ENCODE measurements at places on chromosomes 7 and 10. TPM values are rescaled to one million over a fixed set of nuclear protein-coding genes. Genes with fewer than 3 reads are reported as not detected.

DNA sequence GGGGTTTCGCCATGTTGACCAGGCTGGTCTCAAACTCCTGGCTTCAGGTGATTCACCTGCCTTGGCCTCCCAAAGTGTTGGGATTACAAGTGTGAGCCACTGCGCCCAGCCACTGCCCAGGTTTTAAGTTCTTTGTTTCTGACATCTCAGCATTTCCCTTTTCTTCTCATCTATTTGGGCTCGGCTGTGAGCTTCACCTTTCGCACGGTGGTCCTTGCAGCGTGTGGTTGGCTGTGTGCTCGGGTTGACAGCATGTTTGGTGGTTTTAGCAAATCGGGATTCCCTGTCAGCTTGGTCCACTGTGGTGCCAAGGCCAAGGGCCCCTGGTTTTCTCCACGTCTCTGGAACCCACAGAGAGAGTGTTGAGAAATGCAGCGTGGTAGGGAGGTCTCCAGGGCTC, 138.8 kb downstream of the DNAJB6 start:
- H3K4me1 ChIP-seq, result peaks cover 39% of the 10 kb centered on the region
- no peaks in the 10 kb centered on the region for H3K27me3 ChIP-seq
- no peak overlapping the region for H3K4me3 ChIP-seq
- H3K36me3 ChIP-seq, result peaks cover 34% of the 10 kb centered on the region
- no peak for DNase-seq

GRCh38 chr10:14812271-14812670, 25.6 kb downstream of the CDNF start:
- H3K27me3 ChIP-seq, result no peaks in the 10 kb centered on the region
- H3K36me3 ChIP-seq, result no peaks in the 10 kb centered on the region
- no peak for DNase-seq
- peaks cover 15% of the 10 kb centered on the region for H3K4me1 ChIP-seq
- H3K27ac ChIP-seq, result no peak overlapping the region

DNA sequence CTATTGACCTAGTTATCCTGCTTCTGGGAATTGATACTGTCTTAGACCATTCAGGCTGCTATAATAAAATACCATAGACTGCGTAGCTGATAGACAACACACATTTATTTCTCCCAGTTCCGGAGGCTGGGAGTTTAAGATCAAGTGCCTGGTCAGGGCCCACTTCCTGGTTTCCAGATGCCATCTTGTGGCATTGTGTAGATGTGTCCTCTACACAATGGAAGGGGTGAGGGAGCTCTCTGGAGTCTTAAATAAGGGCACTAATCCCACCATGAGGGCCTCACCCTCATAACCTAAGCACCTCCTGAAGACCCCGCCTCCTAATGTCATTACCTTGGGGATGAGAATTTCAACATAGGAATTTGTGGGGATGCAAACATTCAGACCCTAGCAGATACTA, 62.4 kb downstream of the SLC35B4 start:
- no peaks in the 10 kb centered on the region for H3K36me3 ChIP-seq
- DNase-seq, result no peak
- peaks cover 4% of the 10 kb centered on the region for H3K27me3 ChIP-seq

CUBN gene
- total RNA-seq, result 0.30 TPM
